Epithelial cell of umbilical artery (primary cell): ENCODE measurements at places on chromosomes 11 and 22. TPM values are rescaled to one million over a fixed set of nuclear protein-coding genes. Genes with fewer than 3 reads are reported as not detected.

Gene NXPE4
- not detected in 2 replicates for total RNA-seq

Gene SCGB1D2
- total RNA-seq, result not detected in 2 replicates

Gene FAM180B
- not detected in 2 replicates for total RNA-seq

Gene MPPED1
- under 0.01 TPM in 1 of 2 replicates, not detected in the other for total RNA-seq

Gene SMIM35
- total RNA-seq, result not detected in 2 replicates

Gene CLDN5
- total RNA-seq, result 569 and 1,366 TPM in 2 replicates

Gene POGLUT3
- total RNA-seq, result 18.4 and 23.1 TPM in 2 replicates

Gene RIBC2
- total RNA-seq, result 0.32 and 1.4 TPM in 2 replicates

Gene CHRM1
- not detected in 2 replicates for total RNA-seq

Gene P2RY2
- total RNA-seq, result 6.5 and 6.8 TPM in 2 replicates

Gene DYNC2H1
- 6.2 and 11.9 TPM in 2 replicates for total RNA-seq

Gene C11orf86
- not detected in 2 replicates for total RNA-seq

Gene OR52I2
- not detected in 2 replicates for total RNA-seq

Gene OR8D4
- total RNA-seq, result under 0.01 TPM in 1 of 2 replicates, not detected in the other

Gene CCDC15
- total RNA-seq, result 1.6 and 1.7 TPM in 2 replicates

Gene KRTAP5-8
- total RNA-seq, result not detected in 2 replicates

Gene DDX10
- total RNA-seq, result 36.0 and 42.2 TPM in 2 replicates

Gene FGF19
- total RNA-seq, result not detected in 2 replicates

Gene TSGA10IP
- total RNA-seq, result not detected in 2 replicates

Gene EHF
- 0.15 TPM in 1 of 2 replicates, not detected in the other for total RNA-seq

Gene EFCAB6
- 0.30 and 0.65 TPM in 2 replicates for total RNA-seq

Gene SCO2
- total RNA-seq, result 2.9 and 4.9 TPM in 2 replicates

Gene NXPE2
- total RNA-seq, result 0.15 TPM in 1 of 2 replicates, not detected in the other

Gene ME3
- 51.3 and 87.7 TPM in 2 replicates for total RNA-seq

Gene JAML
- total RNA-seq, result 0.65 and 1.2 TPM in 2 replicates

Gene CHRM4
- total RNA-seq, result under 0.01 and 0.30 TPM in 2 replicates

Gene SCUBE1
- total RNA-seq, result under 0.01 TPM in 1 of 2 replicates, not detected in the other

Gene EIF4ENIF1
- 7.5 and 11.4 TPM in 2 replicates for total RNA-seq

Gene GRIA4
- total RNA-seq, result not detected in 2 replicates

Gene CHCHD10
- total RNA-seq, result 1.9 and 4.1 TPM in 2 replicates

Gene LMNTD2
- 0.30 and 0.65 TPM in 2 replicates for total RNA-seq

Gene FOLR2
- total RNA-seq, result not detected in 2 replicates

Gene OR10A4
- not detected in 2 replicates for total RNA-seq

Gene ANO9
- not detected in 2 replicates for total RNA-seq

Gene CD3D
- total RNA-seq, result not detected in 2 replicates

Gene OR6T1
- total RNA-seq, result not detected in 2 replicates

Gene KCNJ5
- total RNA-seq, result 0.30 TPM in 1 of 2 replicates, not detected in the other

Gene OR52I1
- not detected in 2 replicates for total RNA-seq

Gene SCGB2A2
- total RNA-seq, result not detected in 2 replicates

Gene LMO2
- total RNA-seq, result 27.0 and 42.7 TPM in 2 replicates

Gene AMBRA1
- total RNA-seq, result 16.9 and 17.5 TPM in 2 replicates

Gene VSIG10L2
- not detected in 2 replicates for total RNA-seq

Gene CFL1
- 1,095 and 1,455 TPM in 2 replicates for total RNA-seq

Gene SAMM50
- 52.3 and 61.2 TPM in 2 replicates for total RNA-seq

Gene CTSW
- total RNA-seq, result not detected in 2 replicates
